ENCODE measurements at places on chromosomes 16 and 17.

GRCh38 chr16:67242138-67242730, 5.0 kb downstream of the FHOD1 start:
- DNase-seq: no peak

DNA sequence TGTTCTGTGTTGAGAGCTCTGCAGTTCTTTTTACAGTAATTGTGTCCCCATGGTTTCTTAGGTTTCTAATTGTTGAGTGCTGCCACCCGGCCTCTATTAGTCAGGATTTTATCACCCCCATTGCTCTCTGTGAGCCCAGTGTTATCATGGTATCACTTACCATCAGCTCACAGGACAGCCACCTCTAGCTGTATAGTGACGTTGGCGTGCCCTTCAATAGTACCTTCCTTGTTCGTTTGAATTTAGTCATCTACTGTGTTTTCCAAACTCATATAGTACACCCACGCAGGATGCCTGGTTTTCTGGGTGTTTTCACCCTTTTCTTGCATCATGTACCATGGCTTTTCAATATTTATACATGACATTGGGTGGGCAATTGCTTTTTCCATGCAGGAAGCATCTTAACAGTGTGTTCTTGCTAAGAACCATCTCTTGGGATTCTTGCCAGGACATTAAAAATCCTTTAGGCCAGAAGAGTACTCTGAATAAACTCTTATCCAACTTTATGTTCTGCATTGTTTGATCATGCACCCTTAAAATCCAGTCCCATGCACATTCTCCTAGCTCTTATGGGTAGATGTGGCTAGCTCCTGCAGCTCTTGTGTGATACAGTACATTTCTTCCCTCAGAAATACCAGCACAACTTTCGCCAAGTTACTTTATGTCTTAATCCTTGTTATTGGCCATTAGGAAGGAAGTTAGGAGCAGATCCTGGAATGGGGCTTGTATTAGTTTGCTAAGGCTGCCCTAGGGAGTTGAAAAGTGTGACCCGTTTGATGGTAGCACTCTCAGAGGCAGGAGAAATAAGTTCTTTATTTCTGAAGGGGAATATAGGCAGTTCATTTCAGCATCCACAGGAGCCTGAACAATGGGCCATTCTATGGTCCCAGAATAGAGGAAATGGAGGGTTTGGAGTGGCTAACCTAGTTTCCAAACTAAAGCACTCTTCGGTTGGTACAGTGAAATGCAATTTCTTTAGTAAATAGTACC, 11.3 kb upstream of the ABCA10 start:
- no peak for DNase-seq

- DNase-seq: no peak
Measured at GRCh38 chr17:58368860-58369213, 16.8 kb upstream of the SUPT4H1 start.

- no peak for DNase-seq
Measured at GRCh38 chr17:51427323-51427811, 167.0 kb downstream of the UTP18 start.

DNA sequence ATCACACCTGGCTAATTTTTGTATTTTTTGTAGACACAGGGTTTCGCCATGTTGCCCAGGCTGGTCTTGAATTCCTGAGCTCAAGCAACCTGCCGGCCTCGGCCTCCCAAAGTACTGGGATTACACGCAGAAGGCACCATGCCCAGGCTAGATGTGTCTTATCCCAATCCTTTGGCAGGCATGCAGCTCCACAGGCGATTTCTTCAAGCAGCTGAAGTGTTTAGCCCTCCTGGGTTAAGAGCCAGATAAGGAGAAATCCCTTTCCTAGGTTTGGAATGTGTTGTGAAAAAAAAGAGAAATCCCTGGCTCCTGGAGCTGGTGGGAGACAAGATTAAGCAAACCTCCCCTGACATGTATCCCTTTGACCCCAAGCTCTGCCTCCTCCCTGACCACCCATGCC, 2.1 kb upstream of the NHERF1 start:
- no peak for DNase-seq
